ENCODE measurements at places on chromosomes 13 and 19. TPM values are rescaled to one million over a fixed set of nuclear protein-coding genes. Genes with fewer than 3 reads are reported as not detected.

The SCGB2B2 gene
- total RNA-seq = 1.2 TPM

DNA sequence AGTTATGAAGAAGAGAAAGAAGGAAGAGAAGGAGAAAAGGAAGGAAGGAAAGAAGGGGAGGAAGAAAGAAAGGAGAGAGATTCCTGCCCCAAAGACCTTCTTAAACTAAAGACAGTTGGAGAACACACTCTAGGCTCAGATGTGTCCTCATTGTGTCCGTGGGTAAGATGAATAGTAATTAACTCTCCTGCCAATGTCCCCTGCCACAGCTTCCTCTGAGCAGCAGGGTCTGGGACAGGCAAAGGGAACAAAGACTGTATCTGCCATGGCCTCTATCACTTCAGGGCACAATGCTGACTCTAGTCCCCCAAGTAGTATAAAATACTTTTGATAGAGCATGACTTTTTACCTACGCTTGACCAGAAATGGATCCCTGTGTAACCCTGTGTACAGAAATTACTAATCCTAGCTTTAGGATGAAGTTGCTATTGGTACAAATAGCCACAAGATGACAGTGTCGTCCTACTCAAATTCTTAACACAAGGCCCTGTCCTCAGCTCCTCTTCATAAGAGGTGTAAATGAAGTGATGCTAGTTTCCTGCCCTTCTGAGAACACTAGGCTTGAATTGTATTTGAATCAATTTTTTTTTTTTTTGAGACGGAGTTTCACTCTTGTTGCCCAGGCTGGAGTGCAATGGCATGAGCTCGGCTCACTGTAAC, 186.2 kb upstream of the GPR12 start:
- DNase-seq = no peak

GRCh38 chr13:99465454-99465853, 35.8 kb upstream of the TM9SF2 start:
- DNase-seq = no peak

GRCh38 chr13:86383151-86383550, 583.9 kb upstream of the SLITRK6 start:
- DNase-seq = no peak

GRCh38 chr13:51331354-51331861, 8.1 kb upstream of the SERPINE3 start:
- DNase-seq = no peak

- no peak for DNase-seq
Observed at GRCh38 chr13:83761631-83762030, 120.6 kb downstream of the SLITRK1 start.
